Airway epithelial cell (primary cell): ENCODE measurements at places on chromosomes 12 and 14. TPM values are rescaled to one million over a fixed set of nuclear protein-coding genes. Genes with fewer than 3 reads are reported as not detected.

GPR137C gene
- total RNA-seq = under 0.01 TPM in 1 of 2 replicates, not detected in the other

PRH2 gene
- not detected in 2 replicates for total RNA-seq

ZNF26 gene
- total RNA-seq = 2.8 and 8.7 TPM in 2 replicates

TSPAN19 gene
- total RNA-seq = 0.21 TPM in 1 of 2 replicates, not detected in the other

PTPRO gene
- 0.21 and 0.23 TPM in 2 replicates for total RNA-seq

LBHD2 gene
- total RNA-seq = not detected in 2 replicates

ADGRD1 gene
- total RNA-seq = not detected in 2 replicates
